ENCODE measurements at places on chromosomes 2 and 18.

DNA sequence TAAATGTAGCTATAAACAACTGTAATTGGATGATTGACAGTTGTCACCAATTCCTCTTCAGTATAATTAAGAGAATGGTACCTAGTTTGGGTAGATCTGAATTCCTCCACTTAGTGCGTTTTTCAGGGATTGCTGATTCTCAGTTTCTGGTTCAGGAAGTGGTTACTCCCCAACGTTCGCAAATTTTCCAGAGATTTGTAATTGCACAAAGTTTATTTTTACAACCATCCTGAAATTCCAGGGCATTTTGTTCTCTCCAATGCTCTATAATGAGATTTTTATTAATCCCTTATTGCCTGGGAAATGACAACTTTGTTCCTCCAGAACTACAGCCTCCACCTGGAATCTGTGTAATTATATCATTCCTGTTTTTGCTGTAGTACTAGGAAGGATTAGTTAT lies 710.6 kb upstream of the ZEB2 start:
- H3K27me3 ChIP-seq: no peaks in the 10 kb centered on the region
- no peak overlapping the region for H3K27ac ChIP-seq
- DNase-seq: no peak
- no peaks in the 10 kb centered on the region for H3K4me1 ChIP-seq
- H3K4me3 ChIP-seq: no peak overlapping the region

DNA sequence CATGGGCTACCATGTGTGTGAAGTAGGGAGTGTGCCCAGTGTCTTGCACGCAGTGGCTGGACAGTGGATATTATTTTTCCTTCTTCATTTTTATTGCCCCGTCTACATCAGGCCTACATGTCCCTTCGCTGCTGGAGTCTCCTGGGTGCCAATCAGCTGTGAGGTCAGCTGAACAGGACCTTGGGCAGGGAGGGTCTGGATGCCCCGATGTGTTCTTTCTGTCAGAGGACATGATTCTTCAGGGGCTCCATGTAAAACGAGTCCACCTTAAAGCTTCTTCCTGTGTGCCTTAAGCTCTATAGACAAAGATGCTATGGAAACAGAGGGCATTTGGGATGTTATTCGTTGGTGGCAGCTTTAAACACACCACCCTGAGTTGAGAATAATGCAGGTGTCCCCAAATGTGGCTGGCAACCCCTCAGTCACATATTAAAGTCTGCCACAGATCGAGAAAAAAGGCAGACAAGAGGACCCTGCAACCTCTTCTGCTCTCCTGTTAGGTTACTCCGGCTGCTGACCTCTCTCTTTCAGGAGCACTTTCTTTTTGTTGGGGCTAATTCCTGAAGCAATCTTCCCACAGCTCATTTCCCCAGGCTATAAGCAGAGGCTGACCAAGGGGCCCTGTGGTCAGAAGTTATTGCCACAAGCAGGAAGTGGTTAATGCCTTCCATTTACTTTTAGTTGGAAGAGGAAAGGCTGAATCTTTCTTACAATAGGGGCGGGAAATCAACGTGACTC lies 20.0 kb downstream of the GREB1 start:
- H3K4me1 ChIP-seq: no peaks in the 10 kb centered on the region
- no peaks in the 10 kb centered on the region for H3K36me3 ChIP-seq
- H3K27me3 ChIP-seq: no peaks in the 10 kb centered on the region
- H3K4me3 ChIP-seq: no peak overlapping the region

- H3K4me1 ChIP-seq: no peaks in the 10 kb centered on the region
- H3K36me3 ChIP-seq: no peaks in the 10 kb centered on the region
- H3K4me3 ChIP-seq: no peak overlapping the region
- no peak overlapping the region for H3K27ac ChIP-seq
Measured at GRCh38 chr18:24027156-24027827, 12.7 kb downstream of the TTC39C start.

GRCh38 chr2:10303694-10304378 lies 1.1 kb downstream of the HPCAL1 start:
- DNase-seq: peak; percentile 63
- H3K36me3 ChIP-seq: no peaks in the 10 kb centered on the region
- no peaks in the 10 kb centered on the region for H3K27me3 ChIP-seq
- H3K27ac ChIP-seq: peak overlapping the region; percentile 85
- peak overlapping the region; percentile 94 for H3K4me3 ChIP-seq
- H3K4me1 ChIP-seq: peaks cover 20% of the 10 kb centered on the region

GRCh38 chr18:73446502-73446901 lies 578.7 kb upstream of the NETO1 start:
- DNase-seq: no peak
- H3K4me1 ChIP-seq: no peaks in the 10 kb centered on the region
- no peak overlapping the region for H3K27ac ChIP-seq
- H3K36me3 ChIP-seq: no peaks in the 10 kb centered on the region

DNA sequence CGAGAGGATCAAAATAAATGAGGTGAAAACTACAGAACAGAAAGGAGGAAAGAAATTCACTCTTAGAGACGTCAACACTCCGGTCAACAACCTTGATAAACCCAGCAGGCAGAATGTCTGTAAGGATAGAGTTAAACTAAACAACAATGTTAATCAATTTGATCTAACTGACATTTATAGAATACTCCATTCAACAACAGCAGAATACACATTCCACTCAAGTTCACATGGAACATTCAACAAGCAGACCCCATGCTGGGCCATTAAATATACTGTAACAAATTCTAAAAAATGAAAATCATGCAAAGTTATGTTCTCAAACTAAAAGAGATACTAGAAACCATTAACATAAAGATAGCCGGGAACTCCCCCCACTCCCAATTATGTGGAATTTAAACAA lies 41.8 kb downstream of the FAM210A start:
- no peak overlapping the region for H3K4me3 ChIP-seq
- DNase-seq: no peak
- no peaks in the 10 kb centered on the region for H3K4me1 ChIP-seq
- H3K36me3 ChIP-seq: no peaks in the 10 kb centered on the region

DNA sequence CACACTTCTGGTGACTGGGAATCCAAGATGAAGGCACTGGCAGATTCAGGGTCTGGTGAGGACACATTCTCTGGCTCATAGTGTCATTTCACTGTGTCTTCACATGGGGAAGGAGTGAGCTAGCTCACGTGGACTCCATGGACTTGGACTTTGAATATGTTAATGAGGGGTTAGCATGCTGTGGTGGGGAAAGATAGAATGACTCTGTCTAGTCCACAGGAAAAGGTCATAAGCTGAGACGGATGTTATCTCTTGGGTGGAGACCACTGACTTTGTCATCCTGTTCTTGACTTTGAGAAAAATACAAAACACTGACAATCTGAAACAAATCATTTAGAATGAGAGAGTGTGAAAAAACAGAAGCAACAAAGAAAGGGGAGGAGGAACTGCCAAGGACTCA lies 145.9 kb downstream of the PIK3C3 start:
- H3K27me3 ChIP-seq: no peaks in the 10 kb centered on the region

DNA sequence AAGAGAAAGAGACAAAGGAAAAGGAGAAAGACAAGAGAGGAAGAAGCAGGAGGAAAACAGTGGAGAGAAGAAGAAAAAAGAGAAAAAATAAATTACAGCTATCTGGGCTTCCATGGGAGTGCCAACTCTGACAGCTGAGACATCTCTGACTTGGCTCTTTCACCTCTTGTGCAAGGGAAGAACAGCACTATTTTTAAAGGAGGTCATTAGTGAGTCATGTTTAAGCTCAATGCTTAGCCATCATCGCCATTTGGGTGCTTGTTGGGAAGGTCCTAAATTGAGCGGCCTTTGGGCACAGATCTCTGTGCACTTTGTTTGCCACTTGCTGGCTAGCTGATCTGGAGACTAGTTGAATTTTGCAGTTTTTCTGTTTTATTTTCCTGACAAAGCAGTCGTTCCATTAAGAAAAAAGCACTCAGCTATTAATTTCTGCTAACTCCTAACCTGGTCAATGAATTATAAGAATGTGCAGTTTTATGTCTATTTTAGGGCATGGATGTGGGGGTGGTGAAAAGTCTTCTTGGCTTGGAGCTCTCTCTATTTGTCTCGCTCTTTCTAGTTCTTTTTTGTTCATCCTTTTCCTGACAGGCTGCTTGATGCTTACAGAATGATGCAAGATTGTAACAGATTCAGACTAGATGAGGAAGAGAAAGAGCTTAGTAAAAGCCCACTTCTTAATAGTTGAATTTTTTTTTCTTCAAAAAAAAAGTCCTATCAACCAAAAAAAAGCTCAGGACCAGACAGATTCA lies 231.5 kb downstream of the SLC8A1 start:
- no peaks in the 10 kb centered on the region for H3K4me1 ChIP-seq
- no peak overlapping the region for H3K4me3 ChIP-seq
- H3K36me3 ChIP-seq: no peaks in the 10 kb centered on the region
- H3K27me3 ChIP-seq: no peaks in the 10 kb centered on the region
- DNase-seq: peak; percentile 27
- no peak overlapping the region for H3K27ac ChIP-seq

DNA sequence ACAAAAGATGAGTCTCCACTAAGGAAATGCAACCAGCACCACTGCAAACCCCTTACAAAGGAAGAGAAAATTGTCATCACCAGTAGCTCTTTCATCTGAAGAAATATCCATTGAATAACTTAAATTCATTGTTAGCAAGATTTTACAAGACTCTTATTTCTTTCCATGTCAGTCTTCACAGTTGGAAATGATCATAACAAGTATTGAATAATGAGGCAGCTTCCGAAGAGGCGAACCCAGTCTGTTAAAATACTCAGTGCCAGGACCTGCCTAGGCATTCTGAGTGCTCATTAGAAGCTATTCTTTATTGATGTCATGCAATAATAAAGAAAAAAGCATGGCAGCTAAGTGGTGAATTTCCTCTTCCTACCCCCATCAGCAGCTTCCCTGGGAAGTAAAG lies 33.5 kb downstream of the NOSTRIN start:
- no peaks in the 10 kb centered on the region for H3K4me1 ChIP-seq
- H3K27me3 ChIP-seq: no peaks in the 10 kb centered on the region
- DNase-seq: no peak
- H3K4me3 ChIP-seq: no peak overlapping the region
- H3K36me3 ChIP-seq: no peaks in the 10 kb centered on the region

- no peaks in the 10 kb centered on the region for H3K4me1 ChIP-seq
- DNase-seq: no peak
- no peaks in the 10 kb centered on the region for H3K27me3 ChIP-seq
- H3K4me3 ChIP-seq: no peak overlapping the region
- H3K27ac ChIP-seq: no peak overlapping the region
- H3K36me3 ChIP-seq: no peaks in the 10 kb centered on the region
Measured at GRCh38 chr2:62920070-62920469, 130.6 kb upstream of the OTX1 start.

DNA sequence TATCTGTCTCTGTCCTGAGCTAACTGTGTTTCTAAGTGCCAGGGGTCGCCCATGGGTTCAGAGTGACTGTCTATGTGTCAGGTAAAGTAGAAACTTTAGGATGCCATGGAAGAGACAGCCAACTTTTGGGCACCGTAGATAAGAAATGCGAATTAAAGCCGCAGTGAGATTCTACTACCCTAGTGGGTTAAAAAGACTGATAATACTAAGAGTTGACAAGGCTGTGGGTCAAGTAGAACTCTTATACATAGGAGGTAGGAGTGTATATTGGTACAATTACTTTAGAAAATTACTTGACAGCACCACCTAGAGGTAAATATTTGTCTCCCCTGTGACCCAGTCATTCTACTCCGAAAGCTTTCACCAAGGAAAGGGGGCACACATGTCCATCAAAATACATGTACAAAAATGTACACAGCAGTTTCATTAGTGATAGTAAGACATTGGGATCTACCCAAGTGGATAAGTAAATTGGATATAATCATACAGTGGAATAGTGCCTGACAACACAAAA lies 371.3 kb downstream of the SLC4A3 start:
- H3K4me3 ChIP-seq: no peak overlapping the region
- no peak for DNase-seq
- no peak overlapping the region for H3K27ac ChIP-seq
- no peaks in the 10 kb centered on the region for H3K4me1 ChIP-seq

- no peaks in the 10 kb centered on the region for H3K27me3 ChIP-seq
- no peaks in the 10 kb centered on the region for H3K36me3 ChIP-seq
- no peak overlapping the region for H3K27ac ChIP-seq
- no peak for DNase-seq
- H3K4me1 ChIP-seq: no peaks in the 10 kb centered on the region
Measured at GRCh38 chr2:190717306-190717705, 68.4 kb downstream of the NAB1 start.

DNA sequence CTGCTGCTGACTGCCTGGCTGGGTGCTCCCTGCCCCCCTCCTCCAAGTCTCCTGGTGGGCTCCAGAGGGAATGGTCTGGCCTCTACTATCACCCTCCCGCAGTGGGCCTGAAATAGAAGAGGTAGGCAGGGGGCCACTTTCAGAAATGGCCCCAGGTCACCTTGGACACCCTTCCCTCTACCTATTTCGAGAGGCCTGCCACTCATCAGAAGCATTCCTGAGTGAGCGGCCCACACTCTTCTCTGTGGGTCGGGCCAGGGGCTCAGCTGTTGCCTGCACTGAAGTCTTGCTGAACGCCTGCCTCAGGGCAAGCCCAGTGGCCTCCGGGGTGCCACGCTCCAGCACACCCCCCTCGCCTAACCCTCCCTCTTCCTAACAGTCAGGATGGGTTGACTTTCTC lies 124.9 kb downstream of the TNS1 start:
- H3K4me1 ChIP-seq: no peaks in the 10 kb centered on the region
- H3K27ac ChIP-seq: no peak overlapping the region
- H3K27me3 ChIP-seq: no peaks in the 10 kb centered on the region
- no peaks in the 10 kb centered on the region for H3K36me3 ChIP-seq
- no peak for DNase-seq
- no peak overlapping the region for H3K4me3 ChIP-seq

- no peak overlapping the region for H3K27ac ChIP-seq
- H3K36me3 ChIP-seq: no peaks in the 10 kb centered on the region
Measured at GRCh38 chr2:95291222-95291621, 5.9 kb upstream of the KCNIP3 start.

GRCh38 chr18:62371436-62371835 lies 46.3 kb downstream of the TNFRSF11A start:
- no peaks in the 10 kb centered on the region for H3K4me1 ChIP-seq
- H3K27ac ChIP-seq: no peak overlapping the region
- H3K27me3 ChIP-seq: no peaks in the 10 kb centered on the region
- no peak overlapping the region for H3K4me3 ChIP-seq
- DNase-seq: no peak
- no peaks in the 10 kb centered on the region for H3K36me3 ChIP-seq

GRCh38 chr18:24502667-24503523 lies 42.5 kb downstream of the HRH4 start:
- no peak overlapping the region for H3K4me3 ChIP-seq
- DNase-seq: no peak
- H3K27ac ChIP-seq: no peak overlapping the region
- H3K4me1 ChIP-seq: no peaks in the 10 kb centered on the region
- H3K36me3 ChIP-seq: no peaks in the 10 kb centered on the region

- H3K27ac ChIP-seq: no peak overlapping the region
- H3K36me3 ChIP-seq: no peaks in the 10 kb centered on the region
- H3K4me1 ChIP-seq: no peaks in the 10 kb centered on the region
- H3K4me3 ChIP-seq: no peak overlapping the region
Measured at GRCh38 chr2:33489835-33490431, 13.5 kb downstream of the RASGRP3 start.
